ENCODE measurements at places on chromosomes 11 and 22.

- DNase-seq = no peak
These were observed 3.1 kb downstream of the HYLS1 start for GRCh38 chr11:125890447-125891100.

DNA sequence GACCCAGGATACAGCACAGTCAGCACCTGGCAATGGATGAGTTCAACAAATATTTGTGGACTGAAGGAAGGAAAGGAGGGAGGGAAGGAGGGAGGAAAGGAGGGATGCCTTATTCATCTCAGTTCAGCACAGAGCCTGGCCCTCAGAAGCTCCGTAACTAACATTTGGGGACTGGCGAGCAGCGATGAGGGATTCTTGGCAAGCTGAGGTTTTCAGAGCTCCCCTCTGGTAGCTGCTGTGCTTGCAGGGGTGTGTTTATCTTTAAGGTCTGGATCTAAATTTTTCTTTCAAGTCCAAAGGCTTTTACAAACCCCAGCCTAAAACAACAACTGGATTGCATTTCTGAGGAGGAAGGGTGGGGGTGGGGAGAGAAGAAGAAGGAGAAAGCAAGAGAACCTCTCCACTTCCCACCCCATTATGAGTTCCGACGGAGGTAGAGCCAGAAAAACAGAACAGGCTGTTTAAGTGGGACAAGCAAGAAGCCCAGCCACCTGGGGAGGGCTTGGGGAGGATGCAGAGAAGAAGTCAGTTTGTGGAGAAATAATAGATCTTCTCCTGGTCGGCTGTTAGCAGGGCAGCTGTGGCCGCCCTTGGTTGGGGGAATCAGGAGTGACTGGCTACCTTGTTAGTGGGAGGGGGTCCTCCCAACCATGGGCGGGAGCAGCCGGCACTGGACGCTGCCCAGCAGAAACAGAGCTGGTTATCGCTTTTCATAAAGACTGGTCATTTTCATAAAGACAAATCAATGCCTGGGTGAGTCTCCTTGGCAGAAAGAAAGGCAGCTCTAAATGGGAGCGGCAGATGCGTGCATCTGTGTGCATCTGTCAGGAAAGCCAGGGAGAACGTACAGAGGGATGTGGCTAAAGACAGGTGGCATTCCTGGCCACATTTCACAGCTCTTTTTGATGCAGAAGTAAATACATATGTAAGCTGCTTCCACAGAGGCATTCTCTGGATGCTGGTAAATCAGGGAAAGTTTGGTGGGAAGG is 78.0 kb downstream of the TSPAN18 start:
- DNase-seq = no peak

GRCh38 chr22:18059473-18059872 is 18.3 kb upstream of the PEX26 start:
- no peak for DNase-seq

DNA sequence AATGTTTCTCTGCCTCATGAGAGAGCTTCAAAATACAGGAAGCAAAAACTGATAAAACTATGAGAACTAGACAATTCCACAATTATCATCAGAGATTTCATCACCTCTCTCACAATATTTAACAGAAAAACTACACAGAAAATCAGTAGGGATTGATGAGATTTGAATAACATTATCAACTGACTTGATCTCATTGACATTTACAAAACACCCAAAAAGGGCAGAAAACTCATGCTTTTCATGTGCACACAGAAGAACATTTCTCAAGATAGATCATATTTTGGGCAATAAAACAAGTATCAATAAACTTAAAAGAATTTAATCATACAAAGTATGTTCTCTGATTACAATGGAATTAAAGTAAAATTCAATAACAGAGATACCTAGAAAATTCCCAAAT is 35.6 kb downstream of the BTBD10 start:
- no peak for DNase-seq

DNA sequence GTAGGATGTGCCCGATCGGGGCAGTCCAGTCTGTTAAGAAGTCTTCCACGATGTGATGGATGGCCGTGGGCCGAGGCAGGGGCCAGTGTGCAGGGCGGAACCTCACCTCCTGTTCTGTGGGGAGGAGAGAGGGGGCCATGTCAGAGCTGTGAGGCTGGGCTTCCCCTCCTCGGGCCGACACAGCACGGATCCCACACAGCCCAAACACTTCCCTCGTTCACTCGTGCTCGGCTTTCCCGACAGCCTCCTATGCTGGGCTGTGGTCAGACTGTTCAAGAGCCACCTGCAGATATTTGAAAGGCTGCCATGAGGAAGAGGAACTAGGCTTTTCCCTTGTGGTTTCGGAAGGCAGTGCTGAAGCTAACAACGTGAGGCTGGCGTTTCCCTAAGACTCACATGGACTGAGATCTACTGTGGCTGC is 12.3 kb upstream of the TXN2 start:
- peak; percentile 42 for DNase-seq

DNA sequence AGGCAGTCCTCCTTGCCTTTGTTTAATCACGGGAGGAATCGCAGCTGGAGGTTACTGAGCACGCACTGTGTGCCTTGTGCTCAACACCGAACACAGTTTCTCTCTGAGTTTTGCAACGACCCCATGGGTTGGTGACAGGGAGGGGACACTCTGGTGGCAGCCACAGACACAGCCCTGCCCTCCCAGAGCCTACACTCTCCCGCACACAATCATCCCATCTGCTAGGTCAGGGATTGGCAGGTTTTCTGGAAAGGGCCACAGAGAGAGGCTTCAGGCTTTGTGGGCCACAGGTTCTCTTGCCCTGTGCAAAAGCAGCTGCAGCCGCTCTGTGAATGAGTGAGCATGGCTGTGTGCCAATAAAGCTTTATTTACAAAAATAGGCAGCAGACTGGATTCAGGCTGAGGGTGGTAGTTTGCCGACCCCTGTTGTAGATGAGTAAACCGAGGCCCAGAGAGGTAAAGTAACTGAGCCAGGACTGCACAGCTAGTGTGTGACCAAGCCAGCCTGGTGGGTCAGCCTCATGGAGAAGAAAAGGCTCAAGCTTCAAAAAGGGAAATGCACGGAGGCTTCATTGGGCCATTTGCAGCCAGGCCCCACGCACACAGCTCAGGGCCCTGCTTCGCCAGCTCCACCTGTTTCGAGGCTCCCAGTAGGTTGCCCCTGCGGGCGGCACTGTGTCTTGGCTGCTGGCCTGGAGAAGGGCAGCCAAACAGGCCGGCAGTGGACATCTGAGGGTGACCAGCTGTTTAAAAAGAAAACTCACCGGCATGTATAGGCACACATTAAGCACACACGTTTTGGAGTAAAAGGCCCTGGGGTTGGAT is 16.3 kb downstream of the LTO1 start:
- DNase-seq = no peak
